Gastroesophageal sphincter (tissue), 4 donors: ENCODE measurements at places on chromosomes 7 and 10.

GRCh38 chr7:157439149-157439548 lies 102.3 kb downstream of the DNAJB6 start:
- no peak overlapping the region for H3K27ac ChIP-seq
- H3K4me3 ChIP-seq, result no peak overlapping the region
- no peak for ATAC-seq
- H3K27me3 ChIP-seq, result peaks cover 49% of the 10 kb centered on the region
- no peaks in the 10 kb centered on the region for H3K4me1 ChIP-seq

- H3K27me3 ChIP-seq, result no peaks in the 10 kb centered on the region
- H3K4me3 ChIP-seq, result no peak overlapping the region
- no peak overlapping the region for H3K27ac ChIP-seq
These were observed 329.6 kb downstream of the GALNT17 start for GRCh38 chr7:71461572-71461971.

DNA sequence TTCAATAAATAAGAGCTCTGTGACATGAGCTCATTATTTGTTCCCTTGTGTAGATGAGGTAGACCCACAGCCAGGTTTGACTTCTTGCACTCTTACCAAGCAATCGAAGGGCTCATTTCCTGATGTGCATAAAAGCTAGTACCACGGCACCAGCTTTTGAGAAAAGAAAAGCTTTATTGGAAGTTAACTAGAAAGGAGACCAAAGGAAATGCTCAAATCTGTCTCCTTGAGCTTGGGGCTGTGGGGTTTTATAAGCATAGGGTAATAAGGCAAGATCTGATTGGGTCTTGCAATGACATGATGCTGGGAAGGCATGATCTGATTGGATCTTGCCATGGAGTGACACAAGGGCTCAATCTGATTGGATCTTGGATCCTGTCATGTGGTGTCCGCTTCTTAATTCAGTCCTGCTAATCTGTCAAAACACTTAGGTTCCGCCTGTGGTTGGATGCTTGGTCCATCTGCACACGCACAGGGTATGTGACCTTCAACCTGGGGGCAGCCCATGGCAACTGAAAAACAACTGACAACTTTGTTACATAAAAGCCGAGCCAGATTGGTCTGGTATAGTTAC lies 47.8 kb upstream of the FRMD4A start:
- H3K36me3 ChIP-seq, result no peaks in the 10 kb centered on the region
- no peak overlapping the region for H3K27ac ChIP-seq
- H3K4me1 ChIP-seq, result no peaks in the 10 kb centered on the region
- H3K27me3 ChIP-seq, result no peaks in the 10 kb centered on the region
- no peak for ATAC-seq

- H3K4me3 ChIP-seq, result no peak overlapping the region
- H3K36me3 ChIP-seq, result no peaks in the 10 kb centered on the region
- H3K4me1 ChIP-seq, result no peaks in the 10 kb centered on the region
- no peak for ATAC-seq
- no peaks in the 10 kb centered on the region for H3K27me3 ChIP-seq
These were observed 72.1 kb downstream of the PLCE1 start for GRCh38 chr10:94065787-94066186.
